NCI-H187 treated with DMSO at 0.1 percent for 48 hours (cell line): ENCODE measurements at places on chromosomes 7 and 10.

DNA sequence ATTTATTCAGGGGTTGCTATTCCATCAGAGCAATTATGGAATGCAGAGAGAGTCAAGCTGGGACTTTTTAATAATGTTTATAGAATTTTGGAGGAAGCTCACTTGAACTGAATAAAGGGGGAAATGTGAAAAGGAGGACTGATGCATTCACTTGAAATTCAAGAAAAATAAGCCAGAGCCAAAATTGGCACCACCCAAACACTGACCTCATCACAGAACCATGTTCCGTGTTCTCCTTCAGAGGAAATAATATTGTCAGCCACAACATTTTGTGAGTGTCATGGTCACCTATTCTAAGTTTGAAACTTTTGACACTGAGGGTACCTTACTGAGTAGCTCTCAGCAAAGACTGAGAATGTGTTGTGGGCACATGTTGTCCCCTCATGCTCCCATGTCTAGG is 207.0 kb downstream of the ANK3 start:
- DNase-seq: no peak

- no peak for DNase-seq
Measured at GRCh38 chr7:116873619-116874018, 11.2 kb downstream of the CAPZA2 start.

- no peak for DNase-seq
Measured at GRCh38 chr10:119770928-119771327, 45.1 kb downstream of the INPP5F start.

DNA sequence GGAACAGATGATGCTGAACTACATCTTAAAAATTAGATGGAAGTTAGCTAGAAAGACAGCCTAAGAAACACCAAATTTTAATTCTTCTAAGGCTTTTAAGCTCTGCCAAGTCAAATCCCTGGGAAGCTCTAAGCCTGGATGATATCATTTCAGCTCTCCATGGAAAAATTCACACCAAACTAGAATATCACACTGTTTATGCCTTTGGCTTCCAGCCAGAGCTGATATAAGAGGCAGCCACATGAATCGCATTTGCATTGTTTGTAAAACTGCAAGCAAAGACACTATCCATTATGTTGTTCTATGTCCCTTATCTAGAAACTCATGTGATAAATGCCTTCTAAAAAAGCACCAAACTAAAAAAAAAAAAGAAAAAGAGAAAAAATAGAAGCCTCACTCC is 430.4 kb downstream of the GRID1 start:
- no peak for DNase-seq

DNA sequence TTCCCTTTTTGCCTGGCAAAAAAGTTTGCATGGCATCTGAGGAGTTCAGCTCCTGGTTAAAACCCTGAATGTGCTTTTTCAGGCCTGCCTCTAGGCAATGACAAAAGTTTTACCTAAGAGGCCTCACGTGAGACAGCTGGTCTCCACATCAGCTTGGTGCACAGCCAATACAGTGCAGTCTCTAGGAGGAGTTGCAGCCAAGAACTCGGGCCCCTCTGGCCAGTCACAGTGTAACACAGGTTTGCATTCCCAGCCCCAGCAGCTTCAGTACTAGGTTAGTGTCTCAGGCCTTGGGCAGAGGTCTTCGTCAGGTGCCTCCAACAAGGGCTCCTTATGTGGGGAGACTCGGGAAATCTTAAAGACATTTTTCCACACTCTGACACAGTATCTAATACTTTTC is 771.7 kb downstream of the SORCS1 start:
- no peak for DNase-seq

GRCh38 chr7:104431930-104432329 is 103.5 kb downstream of the LHFPL3 start:
- DNase-seq: no peak

DNA sequence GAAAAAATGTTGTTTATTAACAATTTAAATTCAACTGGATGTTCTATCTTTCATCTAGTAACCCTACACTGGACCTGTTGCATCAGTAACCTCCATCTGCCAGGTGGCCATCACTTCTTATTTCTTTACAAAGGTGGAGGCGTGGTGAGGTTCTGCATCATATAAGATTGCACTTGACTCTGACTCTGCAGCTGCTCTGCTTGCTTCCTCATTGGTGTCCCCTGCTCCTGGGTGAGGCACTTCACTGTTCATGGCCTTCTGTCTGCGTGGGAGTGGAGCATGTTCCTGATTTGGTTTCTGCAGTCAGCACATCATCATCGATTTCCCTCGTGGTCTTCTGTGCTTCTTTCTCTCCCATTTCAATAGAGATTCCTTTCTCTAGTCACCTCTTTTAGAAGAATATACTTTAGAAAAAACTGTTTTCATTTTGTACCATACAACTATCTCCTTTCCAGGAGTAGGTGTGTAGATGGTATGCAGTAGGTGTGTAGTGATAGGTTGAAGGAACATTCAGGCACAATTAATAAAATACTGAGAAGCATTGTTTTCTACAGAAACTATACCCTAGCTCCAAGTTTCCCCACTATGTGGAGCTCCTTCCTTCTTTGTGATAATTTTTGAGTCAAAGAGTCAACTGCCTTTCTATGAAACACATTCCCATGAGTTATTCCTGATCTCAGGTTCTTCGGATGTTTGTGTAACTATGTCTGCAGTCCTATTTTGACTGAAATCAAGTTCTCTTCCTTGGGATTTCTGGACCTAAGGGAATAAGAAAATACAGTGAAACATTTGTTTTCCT is 231.7 kb upstream of the CNTNAP2 start:
- peak; percentile 68 for DNase-seq

DNA sequence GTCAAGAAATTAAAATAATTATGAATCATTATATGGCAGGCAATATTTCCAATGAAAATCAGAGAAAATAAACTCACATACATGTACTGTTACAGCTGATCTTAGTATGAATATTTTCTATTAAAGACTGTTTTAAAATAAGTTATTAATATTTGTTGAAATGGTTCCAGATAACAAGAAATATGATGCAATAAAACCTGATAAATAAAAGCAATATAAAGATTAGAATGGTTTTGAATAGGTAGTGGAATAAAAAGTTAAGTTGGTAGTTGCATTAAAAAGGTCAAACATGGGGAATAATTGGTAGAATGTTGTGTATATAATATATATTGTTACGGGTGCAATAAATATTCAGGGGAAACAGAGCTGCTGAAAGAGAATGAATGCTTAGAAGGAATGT is 52.5 kb downstream of the MEST start:
- DNase-seq: no peak

DNA sequence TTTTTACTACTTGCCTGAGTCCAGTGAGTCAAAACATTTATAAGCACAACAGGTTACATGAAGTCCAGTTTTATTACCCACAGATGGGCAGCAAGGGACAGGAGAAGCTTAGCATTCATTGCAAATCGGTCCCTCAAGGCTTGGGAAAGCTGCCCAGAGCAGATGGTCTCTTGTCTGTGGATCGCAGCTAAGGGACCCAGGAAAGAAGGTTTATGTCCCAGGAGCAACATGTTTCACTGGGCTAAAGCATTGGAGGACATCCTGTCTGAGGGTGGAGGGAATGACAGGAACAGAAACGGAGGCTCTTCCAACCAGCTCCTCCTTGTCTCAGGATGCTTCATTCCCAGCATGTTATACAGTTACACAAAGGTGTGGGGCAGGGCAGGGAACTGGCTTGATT is 39.3 kb downstream of the TRIM24 start:
- DNase-seq: no peak

- DNase-seq: no peak
Measured at GRCh38 chr7:156091519-156092080, 279.3 kb upstream of the SHH start.

- DNase-seq: no peak
Measured at GRCh38 chr7:118288098-118288497, 63.6 kb downstream of the ANKRD7 start.

DNA sequence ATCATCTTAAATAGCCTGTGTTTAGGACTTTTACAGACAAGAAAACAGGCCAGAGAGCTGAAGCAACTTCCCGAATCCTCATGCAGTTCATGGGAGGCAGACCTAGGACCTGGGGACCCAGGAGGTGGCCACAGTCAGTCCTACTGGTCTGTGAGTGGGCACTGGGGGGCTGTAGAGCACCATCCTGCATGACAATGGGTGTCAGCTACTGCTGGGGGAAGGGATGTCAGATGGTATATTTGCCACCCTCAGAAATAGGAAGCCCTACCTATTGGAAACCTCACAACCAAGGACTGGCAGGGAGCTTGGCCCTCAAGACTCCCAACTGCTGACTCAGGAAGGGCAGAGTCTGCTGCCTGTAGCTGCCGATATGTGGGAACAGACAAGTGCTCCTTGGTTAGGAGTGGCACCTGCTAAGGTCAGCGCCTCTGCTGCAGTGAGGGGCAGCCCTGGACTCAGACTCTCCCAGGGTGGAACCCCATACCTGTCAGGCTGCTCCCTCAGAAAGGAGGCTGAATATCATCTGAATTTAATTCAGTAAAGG is 29.7 kb downstream of the OGDH start:
- no peak for DNase-seq

- no peak for DNase-seq
Measured at GRCh38 chr7:100673942-100674410, 436 bp downstream of the GNB2 start.

- DNase-seq: no peak
Measured at GRCh38 chr10:13831711-13832141, 245.0 kb downstream of the PRPF18 start.

DNA sequence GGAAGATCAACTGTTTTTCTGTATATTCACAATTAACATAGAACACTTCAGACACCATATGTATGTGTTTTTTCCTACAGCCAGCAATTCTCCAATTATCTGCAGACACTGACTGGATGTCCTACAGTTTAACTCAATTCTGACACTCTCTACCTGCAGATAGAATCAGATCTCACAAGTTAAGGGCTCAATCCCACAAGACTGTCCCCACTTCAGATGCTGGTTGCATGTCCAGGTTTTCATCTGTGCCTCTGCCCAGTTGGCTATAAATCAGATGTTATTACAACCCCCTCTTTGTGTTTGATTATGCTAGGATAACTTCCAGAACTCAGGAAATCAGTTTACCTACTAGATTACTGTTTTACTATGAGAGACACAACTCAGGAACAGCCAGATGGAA is 295.9 kb downstream of the TWIST1 start:
- DNase-seq: no peak

- DNase-seq: no peak
Measured at GRCh38 chr7:8211725-8212096, 50.3 kb downstream of the ICA1 start.

DNA sequence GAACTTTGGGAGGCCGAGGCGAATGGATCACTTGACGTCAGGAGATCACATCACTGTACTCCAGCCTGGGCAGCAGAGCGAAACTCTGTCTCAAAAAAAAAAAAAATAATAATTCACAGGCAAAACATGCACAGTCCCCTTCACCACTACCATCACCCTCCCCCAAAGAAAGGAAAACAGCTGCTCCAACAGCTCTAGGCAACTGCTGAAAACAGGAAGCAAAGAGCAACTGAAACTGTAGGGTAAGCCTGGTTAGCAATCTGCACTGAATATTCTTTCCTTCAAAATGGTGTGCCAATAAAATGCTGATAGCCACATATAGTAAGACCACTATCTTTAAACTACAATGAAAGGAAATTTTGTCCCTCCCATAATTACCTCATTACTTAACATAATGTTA is 11.8 kb downstream of the NT5C2 start:
- DNase-seq: no peak

DNA sequence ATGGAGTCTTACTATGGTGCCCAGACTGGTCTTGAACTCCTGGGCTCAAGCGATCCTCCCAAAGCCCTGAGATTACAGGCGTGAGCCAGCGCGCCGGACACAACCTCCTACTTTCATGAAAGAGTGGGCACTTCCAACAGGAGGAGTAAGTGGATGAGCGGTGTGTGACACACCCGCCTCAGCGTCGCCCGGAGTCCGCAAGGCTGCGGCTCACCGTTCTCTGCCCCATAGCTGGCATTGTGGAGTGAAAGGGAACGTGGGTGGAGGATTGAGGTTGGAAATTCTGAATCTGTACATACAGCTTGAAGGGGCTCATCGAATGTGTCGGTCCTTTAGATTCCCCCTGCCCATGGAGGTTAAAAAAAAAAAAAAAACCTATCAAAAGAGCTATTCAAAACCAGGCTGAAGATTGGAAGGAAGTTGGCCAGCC is 524 bp upstream of the PRXL2A start:
- DNase-seq: no peak

GRCh38 chr7:35722054-35722849 is 27.3 kb upstream of the HERPUD2 start:
- DNase-seq: no peak

DNA sequence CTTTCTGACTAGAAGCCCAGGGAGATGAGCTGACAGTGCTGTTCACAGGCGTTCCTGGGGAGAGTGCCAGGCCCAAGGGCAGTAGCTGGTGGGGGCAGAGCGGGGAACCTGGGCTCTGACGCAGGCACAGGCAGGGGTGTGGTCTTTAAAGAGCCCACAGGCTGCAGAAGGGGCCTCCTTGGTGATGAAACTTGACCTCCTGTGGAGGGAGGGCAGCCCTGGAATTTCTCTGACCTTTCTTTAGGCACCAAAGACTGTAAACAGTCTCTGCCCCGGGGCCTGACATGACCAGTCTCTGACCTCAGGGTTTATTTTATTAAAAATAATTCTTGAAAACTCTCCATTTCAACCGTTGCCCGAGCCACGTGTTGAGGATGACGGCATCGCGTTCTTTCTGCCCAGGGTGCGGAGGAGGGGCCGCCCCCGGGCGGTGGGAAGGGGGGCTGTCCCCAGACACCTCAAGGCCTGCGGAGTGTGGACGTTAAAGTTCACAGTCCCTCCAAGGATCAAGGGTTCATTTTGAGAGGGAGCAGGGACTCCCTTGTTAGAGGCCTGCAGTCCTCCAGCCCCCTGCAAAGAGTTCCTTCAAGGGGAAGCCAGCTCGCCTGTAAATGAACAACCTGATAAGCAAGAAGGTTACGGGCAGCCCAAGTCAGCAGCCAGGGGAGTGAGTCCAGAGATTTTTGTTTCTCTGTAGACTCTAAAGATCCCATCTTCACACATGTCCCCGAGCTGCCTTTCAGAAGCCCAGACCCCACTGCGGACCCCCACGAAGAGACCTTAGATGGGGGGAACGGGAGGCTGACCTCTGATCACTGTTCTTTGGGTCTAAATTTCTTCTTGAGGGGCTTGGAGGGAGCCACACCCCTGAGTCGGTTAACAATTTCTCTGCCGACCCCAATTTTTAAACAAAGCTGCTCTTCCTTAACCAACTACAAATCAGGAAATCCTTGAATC is 128.9 kb downstream of the VIPR2 start:
- no peak for DNase-seq

GRCh38 chr10:13722747-13723653 is 136.2 kb downstream of the PRPF18 start:
- DNase-seq: no peak

- no peak for DNase-seq
Measured at GRCh38 chr7:128200376-128200775, 40.7 kb upstream of the LEP start.

DNA sequence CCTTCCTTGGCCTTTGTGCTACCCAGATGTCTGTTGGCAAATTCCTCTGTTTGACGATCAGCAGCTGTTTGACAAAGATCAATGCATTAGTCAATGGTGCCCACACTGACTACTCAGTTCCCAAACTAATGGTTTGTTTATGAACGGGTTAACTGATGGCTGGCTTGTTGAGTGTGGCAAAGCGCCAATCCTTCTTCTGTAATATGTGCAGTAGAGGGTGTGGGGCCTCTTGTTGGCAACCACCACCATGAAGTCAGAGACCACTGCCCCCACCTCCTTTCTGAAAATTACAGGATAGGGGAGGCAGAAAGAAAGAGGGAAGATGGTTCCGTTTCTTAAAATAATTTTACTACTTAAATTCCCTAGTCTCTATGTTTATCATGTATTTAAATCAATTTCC is 2.6 kb upstream of the PLCE1 start:
- no peak for DNase-seq
